ENCODE measurements at places on chromosomes 7 and 10.

GRCh38 chr10:78899098-78899754 is 169.5 kb upstream of the ZMIZ1 start:
- no peak for DNase-seq

DNA sequence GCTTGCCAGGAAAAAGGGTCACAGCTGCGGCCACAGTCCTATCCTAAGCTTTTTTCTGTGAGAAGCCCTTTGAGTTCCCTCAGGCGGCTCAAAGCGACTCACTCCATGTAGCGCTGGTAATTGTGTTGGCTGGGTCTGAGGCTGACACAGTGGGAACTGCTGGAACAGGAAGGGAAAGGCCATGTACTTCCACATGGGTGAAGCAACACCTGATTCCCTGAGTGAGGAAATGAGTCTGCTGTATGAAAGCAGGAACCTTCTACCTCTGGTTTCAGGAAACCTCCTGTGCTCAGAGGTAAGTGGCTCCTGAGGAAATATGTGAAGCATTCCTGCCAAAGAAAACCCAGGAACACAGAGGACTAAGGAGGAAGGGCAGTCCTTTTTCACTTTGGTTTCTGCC is 734.6 kb upstream of the SORCS1 start:
- no peak for DNase-seq

DNA sequence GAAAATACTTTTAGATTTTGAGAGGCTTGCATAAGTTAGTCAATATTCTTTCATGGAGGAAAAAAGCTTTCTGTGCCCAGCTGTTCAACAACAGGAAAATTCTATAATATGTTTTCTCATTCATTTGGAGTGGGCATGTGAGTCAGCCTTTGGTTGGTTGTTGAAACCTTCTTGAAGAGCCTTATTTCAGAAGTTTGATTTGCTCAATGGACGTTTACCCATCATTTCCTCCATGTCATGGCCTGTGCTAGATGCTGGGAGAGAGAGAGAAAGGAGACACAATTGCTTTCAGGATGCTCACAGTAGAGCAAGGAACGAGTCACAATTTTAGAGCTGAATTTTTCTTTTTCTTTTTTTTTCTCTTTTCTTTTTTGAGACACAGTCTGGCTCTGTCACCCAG is 181.7 kb downstream of the PRKCQ start:
- DNase-seq: no peak

- no peak for DNase-seq
These were observed 271.7 kb upstream of the C7orf33 start for GRCh38 chr7:148318838-148319237.

DNA sequence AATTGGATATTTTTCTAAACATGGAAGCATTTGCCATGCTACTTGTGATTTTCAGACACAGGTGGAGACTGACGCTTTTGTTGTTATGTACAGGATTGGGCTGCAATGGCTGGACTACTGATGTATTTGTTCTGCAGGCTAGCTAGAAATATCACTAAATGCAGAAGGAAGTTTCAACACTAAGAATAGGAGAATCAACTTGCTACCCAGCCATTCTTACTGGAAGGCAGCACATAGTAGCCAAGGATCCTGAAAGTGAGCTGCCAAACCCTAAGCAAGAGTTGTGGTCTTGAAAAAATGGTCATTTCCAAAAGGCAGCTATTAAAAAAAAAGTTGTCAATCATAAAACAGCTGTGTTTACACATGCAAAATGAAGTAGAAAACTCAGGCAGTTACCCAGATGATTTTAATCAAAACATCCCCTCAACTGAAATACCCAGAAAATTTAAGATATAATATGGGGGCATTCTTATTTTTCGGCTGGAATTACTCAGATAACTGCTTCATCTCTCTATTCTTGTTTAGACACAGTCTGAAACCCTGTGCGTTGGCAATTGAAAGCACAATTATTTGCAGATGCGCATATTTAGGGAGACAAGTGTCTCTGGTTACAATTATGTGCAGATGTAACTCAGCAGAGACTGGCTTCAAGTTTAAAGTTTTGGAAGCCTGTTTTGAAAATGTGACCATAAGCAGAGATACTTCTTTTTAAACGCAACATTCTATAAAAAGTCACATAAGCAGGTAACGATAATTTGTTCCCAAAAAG is 31.2 kb downstream of the GFRA1 start:
- no peak for DNase-seq

Data from WTC11 (cell line).